ENCODE measurements at places on chromosomes 3 and 15. TPM values are rescaled to one million over a fixed set of nuclear protein-coding genes. Genes with fewer than 3 reads are reported as not detected.

GRCh38 chr15:29433050-29433318 is 163.4 kb upstream of the NSMCE3 start:
- DNase-seq: no peak

The SEMA3F gene
- total RNA-seq: 14.3 TPM

- peak; percentile 58 for DNase-seq
Measured at GRCh38 chr3:128278761-128279600, 125.7 kb downstream of the EEFSEC start.

GRCh38 chr3:132561003-132561402 is 36.1 kb upstream of the ACKR4 start:
- no peak for DNase-seq

DNA sequence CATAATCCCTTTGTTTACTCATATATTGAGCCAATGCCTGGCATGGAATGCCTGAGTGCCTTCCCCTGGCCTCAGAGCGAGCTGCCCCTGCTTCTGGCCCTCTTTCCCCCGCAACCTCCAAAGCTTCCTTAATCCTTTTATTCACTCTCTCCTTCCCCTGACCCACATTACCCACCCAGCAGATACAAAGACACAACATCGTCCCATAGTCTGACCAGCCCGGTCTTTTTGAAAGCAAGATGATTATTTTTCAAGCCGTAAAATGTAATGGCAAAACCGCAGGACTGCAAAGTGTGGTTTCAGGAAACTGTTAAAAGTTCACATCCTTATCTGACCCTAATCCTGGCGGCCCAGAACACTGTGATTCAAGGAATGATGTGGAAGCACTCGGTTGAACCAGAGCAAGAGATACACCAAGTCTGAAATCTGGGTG is 78.4 kb upstream of the LRTM1 start:
- DNase-seq: no peak

DNA sequence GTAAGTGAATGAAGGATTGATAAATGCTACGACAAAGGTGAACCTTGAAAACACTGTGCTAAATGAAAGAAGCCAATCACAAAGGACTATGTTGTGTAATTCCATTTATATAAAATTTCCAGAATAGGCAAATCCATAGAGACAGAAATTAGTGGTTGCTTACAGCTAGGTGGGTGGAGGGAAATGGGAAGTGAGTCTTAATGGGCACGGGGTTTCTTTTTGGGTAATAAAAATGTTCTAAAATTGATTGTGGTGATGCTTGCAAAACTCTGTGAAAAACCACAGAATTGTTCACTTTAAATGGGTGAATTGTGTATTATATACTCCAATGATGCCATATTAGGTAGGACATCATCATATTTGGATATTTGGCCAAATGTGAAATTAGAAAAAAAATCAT is 20.9 kb upstream of the TEX9 start:
- DNase-seq: no peak

DNA sequence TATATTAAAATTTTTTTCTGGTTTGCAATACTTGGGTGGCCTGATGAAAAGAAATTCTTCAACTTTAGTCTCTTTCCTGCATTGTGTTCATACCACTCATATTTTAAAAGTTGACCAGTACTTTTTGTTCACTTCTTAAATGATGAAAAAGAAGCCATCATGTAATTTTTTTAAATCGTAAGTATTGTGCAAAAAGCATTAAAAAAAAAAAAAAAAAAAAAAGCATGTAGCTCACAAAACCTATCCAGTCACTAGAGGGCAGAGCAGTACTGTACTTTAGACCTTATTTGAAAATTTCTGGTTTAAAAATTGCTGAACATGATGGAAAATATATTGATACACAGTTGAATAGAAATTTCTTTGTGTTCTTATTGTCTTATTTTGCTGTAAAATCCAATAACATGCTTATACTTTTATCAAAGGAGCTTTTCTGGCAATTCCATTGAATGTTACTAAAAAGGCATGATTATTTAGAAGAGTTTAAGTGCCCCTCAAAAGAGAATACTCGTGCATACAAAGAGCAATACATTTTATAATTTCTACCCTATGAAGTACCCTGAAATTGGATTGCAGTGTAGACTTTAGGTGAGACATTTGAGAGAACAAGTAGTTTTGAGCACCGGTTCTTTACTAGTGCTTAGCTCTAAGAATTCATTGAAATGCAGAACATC is 137.7 kb downstream of the BBX start:
- DNase-seq: no peak

DNA sequence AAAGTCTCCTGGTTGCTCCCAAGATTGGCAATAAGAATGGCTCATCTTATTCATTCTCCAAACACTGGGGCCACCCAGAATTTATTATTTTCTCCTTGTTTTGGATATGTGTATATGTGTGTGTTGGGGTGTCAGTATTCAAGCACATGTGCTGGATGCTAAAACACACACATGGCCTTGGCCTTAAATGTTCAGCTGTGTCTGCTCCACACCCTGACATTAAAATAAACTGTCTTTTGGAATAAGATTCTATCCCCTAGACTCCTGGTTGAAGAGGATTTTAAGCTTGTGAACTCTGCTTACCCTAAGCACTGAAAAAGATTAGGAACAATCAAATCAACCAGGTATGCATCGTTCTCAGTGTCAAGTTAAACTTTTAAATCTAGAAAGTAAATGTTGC is 382.9 kb upstream of the MCTP2 start:
- no peak for DNase-seq

The TNNC1 gene
- total RNA-seq: 7.7 TPM

- DNase-seq: no peak
Measured at GRCh38 chr3:30951826-30952225, 57.4 kb upstream of the GADL1 start.

The CFAP100 gene
- 0.44 TPM for total RNA-seq

DNA sequence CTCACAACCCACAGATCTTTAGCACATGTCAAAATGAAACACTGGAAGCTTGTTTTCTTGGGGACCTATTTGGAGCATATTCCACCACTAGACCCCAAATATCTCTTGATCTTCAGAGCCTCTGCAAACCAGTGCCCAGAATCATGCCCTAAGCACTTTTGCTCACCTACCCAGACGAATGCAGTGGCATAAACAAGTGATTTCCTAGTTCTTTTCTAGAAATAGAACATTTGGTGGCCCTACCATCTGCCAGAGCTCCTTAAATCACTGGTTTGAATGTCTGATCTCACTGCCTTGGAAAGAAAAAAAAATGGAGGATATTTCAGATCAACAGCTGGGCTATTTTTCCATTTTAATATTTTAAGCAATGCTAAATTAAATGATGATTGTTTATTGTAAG is 5.3 kb downstream of the ZIC4 start:
- DNase-seq: no peak

DNA sequence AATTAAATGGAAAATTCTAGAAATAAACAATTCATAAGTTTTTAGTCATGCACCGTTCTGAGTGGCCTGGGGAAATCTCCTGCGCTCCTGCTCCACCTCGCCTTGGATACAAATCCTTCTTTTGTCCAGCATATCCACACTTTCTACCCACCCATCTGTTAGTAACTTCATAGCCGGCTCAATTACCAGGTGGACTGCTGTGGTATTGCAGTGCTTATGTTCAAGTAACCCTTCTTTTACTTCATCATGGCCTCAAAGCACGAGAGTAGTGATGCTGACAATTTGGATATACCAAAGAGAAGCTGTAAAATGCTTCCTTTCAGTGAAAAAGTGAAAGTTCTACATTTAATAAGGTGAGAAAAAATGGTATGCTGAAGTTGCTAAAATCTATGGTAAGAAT is 142.3 kb upstream of the CHL1 start:
- DNase-seq: no peak

The SCG5 gene
- total RNA-seq: 23.9 TPM

The ATP13A4 gene
- total RNA-seq: 0.13 TPM

- no peak for DNase-seq
Measured at GRCh38 chr3:194255252-194256039, 95.7 kb downstream of the CPN2 start.

The MFAP1 gene
- total RNA-seq: 44.7 TPM

The CPEB1 gene
- 1.5 TPM for total RNA-seq

GRCh38 chr15:67080900-67081431 is 15.6 kb downstream of the SMAD3 start:
- DNase-seq: no peak

The DPPA2 gene
- total RNA-seq: 3.1 TPM

GRCh38 chr3:43260412-43260811 is 25.9 kb upstream of the SNRK start:
- DNase-seq: no peak

GRCh38 chr3:176521531-176522175 is 675.6 kb downstream of the TBL1XR1 start:
- DNase-seq: no peak

The A4GNT gene
- total RNA-seq: not detected

GRCh38 chr3:23455775-23456174 is 252.6 kb downstream of the UBE2E2 start:
- DNase-seq: no peak

The STAB1 gene
- total RNA-seq: 0.90 TPM

The CCDC54 gene
- total RNA-seq: not detected

The GABRG3 gene
- total RNA-seq: 0.24 TPM

The CELF6 gene
- 0.13 TPM for total RNA-seq

DNA sequence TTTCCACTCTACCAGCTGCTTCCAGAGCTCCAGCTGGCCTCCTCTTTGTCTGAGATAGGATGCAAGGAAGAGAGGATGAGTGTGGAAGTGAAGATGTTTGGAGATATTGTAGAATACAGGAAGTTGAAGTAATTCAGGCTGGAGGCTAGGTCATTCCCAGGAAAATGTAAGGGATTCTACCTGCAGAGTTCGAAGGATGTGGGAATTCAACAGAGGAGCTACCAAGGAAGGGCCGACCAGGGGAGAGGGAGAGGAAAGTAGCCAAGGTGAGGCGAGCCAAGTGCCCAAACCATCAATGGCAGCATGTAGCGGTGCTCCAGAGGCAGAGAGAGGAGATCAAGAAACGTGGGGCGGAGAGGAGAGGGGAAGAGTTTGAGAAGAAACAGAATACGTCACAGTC is 49.0 kb upstream of the EPHB3 start:
- no peak for DNase-seq

DNA sequence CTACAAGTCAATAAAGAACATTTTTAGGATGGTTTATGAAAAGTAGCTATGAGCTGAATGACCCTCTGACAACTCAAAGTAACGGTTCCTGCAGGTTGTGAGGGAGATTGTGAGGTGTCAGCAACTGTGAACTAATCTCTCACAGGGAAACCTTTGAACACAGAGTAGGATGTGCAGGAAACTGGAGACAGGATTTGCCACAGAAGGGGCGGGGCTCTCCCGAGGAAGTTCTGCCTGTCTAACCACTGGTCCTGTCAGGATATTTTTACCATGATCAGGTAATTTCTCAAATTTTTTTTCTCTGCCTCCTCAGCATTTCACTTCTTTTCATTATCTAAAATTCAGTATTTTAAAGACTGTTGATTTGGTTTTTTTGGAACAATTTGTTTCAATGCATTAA is 33.3 kb downstream of the LEO1 start:
- no peak for DNase-seq

GRCh38 chr3:23202921-23203707 is at the start of gene UBE2E2:
UBE2E2 (plus strand) TSS chr3:23203327.
- DNase-seq: peak; percentile 78

The FANCD2 gene
- total RNA-seq: 67.8 TPM

GRCh38 chr15:29571792-29572431 is 250.4 kb downstream of the TJP1 start:
- DNase-seq: no peak

All from H9 (cell line).